ENCODE measurements at places on chromosomes 3 and 15.

DNA sequence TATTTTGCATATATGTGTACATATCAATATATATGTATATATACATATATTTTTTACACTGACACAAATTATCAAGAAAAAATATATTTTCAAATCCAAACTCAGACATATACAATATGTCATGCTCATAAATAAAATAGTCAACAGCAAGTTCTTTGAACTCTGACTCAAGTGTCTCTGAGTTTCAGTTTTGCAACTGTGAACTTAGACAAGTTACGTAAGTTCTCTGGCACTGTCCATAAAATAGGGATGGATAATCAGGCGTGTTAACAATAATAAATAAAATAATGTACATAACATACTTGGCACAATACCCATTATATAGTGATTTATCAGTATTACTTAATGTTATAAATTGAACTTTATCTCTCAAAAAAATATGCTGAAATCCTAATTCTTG, 12.1 kb upstream of the XRN1 start:
- DNase-seq = no peak

DNA sequence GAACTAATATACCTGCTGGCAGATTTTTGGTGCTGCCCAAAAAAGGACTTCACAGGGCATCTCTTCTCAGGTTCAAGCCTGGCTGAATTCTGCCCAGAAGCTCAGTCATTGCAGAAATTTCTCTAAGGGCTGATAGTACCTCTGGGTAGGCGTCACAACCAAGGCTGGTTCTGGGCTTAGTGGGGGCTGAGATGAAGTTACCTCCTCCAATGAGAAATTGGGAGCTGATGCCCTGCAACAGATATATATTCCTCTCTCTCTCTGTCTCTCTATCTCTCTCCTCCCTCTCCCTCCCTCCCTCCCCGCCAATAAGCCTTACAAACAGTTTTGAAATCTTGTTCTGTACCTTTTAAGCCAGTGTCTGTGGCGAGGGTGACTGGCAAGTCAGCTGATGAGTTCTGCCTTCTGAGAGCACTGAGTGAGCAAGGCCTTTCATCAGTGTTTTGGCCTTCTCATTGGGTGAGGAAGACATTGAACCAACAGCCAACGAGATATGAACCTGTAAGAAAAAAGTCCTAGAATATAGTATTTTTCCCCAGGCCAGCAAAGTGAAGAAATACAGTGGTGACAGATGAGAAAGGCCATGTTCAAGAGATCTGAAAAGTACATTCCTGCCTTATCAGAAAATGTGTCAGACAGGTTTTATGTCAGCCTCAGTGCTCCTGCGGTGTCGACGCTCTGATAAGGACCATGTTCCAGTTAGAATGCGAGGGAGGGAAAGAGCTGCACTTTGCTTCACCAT, 45.5 kb downstream of the TMEM39A start:
- no peak for DNase-seq

DNA sequence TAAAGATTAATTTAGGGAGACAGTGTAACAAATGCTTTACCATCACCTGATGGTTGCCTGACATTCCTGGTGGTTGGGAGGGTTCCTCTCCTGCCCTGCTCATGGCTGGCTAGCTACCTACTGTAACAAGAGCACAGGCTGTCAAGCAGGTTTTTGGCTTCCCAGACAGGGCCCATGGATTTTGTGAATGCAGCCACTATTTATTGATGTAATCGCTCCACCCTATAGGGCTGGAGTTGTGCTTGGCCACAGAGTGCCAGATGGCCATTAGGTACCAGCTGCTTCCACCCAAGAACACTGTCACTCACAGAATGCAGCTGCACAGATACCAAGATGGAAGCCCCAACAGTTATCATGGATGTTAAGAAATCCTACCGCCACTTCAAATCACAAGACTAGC, 31.0 kb upstream of the KLHL25 start:
- no peak for DNase-seq

GRCh38 chr15:92595506-92596381, 59.8 kb downstream of the FAM174B start:
- no peak for DNase-seq

GRCh38 chr3:16484216-16484615, 29.3 kb downstream of the RFTN1 start:
- no peak for DNase-seq

DNA sequence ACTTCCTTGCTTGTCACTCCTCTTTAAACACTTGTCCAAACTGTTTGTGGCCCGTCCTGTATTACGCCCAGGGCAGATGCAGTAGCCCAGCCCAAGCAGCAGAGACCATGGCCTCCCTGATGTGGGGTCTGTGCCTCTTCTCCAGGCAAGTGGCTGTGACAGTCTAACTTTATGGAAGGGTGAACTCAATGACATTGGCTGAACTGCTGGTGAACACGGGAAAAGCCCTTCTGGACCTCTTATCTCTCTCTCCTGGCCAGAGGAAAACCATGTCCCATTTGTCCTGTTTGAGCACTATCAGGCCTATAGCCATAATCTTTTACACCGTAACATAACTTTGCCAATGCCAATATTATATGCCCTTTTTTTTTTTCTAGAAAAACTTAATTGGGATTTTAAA, 67.6 kb downstream of the SMAD3 start:
- no peak for DNase-seq

DNA sequence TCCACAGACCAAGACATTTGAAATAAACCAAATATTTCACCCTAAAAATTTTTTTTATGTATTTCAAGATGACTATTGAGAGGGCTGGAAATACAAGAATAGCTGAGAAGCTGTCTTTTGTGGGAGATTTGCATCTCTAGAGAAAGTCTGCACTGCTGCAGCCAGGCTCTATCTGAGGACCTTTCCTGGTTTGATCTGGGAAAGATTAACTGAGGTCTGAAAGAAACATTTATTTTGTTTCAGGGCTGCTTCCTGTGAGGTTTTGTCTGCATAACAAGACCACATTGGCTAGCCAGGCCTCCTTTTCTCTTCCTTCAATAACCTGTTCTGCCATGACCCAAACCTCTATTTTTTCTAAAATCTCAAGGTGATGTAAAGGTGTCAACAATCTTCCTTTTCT, 117.5 kb upstream of the ARHGEF26 start:
- no peak for DNase-seq

- no peak for DNase-seq
Measured at GRCh38 chr3:141994856-141995255, 118.4 kb downstream of the ATP1B3 start.

DNA sequence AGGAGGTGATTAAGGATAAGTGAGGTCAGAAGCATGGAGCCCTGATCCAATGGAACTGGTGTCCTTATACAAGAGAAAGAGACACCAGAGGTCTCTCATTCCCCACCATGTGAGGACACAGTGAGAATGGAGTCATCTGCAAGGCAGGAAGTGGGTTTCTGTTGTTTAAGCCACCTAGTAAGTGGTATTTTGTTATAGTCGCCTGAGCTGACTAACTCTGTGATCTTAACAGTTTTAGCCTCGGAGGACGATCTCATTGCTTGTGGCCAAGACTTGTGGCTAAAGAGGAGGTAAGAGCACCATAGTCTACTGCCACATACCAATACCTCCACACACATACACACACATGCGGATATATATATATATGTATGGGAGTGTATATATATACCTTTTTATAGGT, 73.8 kb downstream of the MCTP2 start:
- no peak for DNase-seq

DNA sequence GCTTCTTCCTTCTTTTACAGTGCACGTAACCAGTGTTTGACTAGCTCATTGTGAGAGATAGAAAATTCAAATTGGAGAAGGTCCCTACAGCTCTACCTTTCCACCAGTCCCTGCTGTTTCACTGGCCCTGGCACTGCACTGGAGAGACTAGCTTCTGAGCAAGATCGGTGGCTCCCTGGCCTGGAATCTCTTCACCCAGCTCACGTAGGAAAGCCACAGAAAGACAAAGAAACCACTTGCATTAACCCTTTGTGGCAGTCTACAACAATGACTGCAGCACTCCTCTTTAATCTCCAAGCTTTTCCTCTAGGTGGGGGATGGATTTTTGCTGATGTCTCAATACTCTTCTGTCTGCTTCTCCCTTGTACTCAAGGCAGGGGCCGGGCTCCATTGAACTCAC, 155.9 kb downstream of the PEX5L start:
- DNase-seq = no peak

DNA sequence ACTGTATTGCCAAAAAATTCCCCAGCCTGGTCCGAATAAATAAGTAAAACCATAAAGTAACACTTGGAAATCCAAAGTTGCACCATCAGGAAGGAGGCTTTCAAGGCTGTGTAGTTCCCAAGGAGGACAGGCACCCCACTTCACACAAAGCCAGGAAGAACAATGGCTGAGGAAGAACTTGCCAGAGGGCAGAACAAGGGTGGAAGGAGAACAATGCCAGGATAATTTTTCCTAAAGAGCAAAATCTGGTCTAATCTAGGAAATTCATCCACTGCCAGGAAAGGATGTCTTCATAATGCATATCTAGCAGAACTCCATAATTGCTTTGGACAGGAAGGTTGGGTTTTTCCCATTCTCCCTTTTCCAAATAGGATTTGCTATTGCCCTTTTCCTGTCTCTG, 15.7 kb upstream of the ARID3B start:
- no peak for DNase-seq

DNA sequence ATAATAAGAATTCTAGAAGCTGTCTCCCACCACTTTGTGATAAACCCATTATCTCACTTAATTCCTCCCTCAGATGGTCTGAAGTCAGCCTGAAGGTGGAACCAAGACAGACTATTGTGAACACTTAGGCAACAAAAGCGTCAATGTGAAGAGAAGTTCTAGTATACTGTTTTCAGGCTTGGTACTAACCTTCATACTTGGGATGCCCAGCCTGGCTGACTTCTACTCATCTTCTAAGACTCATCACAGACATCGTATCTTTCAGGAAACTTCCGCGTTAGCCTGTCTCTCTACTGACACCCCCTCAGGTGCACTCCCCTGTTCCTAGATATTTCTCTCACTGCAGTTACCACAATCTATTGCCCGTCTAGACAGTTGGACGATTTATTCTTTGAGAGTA, 201.2 kb downstream of the SATB1 start:
- DNase-seq = no peak

- no peak for DNase-seq
Measured at GRCh38 chr3:107775974-107776373, 253.2 kb downstream of the BBX start.

DNA sequence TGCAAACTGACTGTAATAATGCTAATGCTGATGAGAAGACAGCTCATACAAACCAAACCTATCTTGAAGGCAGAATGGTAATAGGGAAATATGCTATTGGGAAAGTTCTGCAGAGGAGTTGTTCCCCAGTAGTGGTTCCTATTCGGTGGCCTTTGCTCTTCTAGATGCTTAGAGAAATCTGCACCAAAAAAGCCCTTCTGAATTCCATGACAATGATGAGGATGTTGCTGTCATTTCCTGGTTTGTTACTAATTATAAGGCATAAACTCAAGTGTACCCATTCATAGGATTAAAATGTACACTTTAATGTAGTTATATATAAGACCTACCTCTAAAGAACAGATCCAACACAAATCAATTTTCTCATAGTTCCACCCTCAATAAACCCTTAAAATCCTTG, 30.1 kb downstream of the TOMM70 start:
- DNase-seq = no peak

DNA sequence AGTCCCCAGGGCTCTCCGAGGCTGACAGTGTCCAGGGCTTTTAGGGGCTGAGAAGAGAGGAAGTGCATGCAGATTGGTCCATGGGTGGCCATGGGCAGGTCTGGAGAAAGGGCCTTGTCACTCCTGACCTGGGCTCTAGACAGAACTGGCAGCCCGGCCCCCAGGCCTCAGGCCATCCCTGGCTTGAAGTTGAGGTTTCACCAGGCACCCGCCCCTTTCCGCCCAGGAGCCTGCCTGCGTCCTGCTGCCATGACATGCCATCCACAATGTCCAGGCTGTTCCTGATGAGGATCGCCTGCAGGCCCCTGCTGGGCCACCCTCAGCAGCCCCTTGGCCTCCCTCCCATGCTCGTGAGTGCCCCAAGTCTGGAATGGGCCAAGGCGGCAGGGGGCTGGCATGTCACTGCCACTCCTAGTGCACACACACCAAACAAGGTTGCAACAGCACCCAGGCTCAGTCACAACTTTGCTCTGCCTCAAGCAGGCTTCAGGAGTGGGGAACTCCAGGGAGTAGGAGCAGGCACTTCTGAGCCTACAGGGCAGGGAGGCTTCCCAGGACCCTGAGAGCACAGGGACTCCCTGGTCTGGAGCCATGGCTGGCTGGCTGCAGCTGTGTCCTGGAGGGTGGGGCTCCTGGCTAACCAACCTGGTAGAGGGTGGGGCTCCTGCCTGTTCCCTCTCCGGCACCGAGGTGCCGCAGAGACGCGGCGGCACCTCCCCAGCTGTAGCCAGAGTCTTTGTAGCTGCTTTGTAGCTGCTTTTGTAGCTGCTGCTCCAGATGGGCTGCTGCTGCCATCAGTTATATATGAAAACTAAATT, 1457.1 kb upstream of the GBE1 start:
- no peak for DNase-seq

- no peak for DNase-seq
Measured at GRCh38 chr3:160065282-160065681, 76.6 kb downstream of the IL12A start.

DNA sequence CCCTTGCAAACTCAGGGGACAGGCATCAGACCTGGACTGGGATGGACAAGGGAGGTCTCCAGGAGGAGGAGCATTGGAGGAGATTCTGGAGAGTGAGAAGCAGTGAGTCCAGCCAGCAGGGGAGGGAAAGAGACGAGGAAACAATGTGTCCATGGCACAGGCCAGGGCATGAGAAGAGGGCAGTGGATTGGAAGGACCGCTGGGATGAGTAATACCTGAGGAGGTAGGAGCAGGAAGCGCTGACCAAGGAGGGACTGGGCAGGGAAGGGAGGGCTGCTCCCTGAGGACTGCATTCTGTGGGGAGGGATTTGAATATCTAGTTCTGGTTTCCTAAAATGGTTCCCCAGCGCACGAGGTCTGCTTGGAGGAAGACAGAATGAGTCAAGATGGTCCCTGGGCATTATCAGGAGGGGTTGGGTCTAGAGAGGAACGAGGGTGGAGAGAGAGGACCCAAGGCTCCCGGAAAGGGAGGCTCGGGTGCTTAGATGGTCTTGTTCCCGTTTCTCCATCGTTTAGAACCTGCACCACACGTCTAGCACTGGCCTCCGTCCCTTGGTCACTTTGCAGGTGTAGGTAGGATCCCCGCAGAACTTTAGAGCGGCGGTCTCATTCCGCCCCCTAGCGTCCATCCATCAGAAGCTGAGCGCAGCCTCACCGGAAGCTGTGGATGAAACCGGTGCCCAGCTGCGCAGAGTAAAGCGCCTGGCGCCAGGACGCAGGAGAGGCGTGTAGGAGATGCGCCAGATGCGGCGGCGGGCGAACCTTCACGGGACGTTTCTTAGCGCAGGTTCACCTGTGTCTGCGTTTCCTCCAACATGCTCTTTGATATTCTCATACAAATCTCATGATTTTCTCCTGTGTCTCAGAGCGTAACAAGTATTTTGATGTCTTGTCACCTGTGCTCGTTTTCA, 190.7 kb upstream of the NDN start:
- DNase-seq = no peak

- no peak for DNase-seq
Measured at GRCh38 chr15:77642793-77643430, 10.2 kb upstream of the LINGO1 start.

Data from iPS DF 19.7 (cell line).